ENCODE measurements at places on chromosomes 3 and 15.

- peak; percentile 1 for DNase-seq
These were observed 98.6 kb downstream of the TCF12 start for GRCh38 chr15:57017024-57017423.

- no peak for DNase-seq
These were observed 54.2 kb upstream of the TSEN2 start for GRCh38 chr3:12430086-12430485.

- no peak for DNase-seq
These were observed 84.0 kb downstream of the SRGAP3 start for GRCh38 chr3:9165421-9165820.

DNA sequence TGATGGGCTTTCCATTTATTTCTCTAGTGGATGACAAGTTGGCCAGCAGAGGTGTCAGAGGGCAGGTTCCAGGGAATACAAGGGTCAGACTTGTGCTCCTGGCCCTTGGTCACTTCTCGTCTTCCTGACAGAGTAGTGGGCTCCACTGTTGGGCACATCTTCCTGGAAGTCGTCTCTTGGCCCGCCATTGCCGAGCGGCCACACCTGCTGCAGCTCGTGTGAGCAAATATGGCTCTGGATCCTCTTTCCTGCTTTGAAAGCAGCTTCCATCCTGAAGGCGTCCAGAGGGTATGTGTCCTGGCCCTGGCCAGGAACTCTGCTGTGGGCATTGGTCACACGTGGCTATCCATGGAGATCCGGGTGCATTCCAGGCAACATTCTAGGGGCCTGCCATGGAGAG is 100.2 kb downstream of the SNRPN start:
- DNase-seq, result no peak

- no peak for DNase-seq
These were observed 11.5 kb downstream of the CRYGS start for GRCh38 chr3:186532598-186533072.

DNA sequence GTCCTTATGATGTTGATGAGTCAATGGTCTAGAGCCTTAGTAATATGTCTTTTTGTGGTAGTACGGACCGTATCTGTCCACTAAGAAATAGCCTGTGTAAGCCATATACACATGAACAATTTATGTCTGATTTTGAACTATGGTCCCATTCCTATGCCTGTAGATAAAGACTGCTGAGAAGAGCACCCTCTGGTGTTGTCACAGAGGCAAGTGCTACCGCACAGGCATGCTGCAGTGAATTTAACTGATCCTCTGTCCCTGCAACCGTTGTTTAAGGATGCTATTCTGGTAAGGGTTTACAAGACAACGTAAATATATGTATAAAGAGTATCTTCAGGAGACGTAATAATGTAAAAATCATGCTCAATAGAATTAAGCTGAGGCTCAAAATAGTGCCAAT is 170.7 kb downstream of the UBE3A start:
- DNase-seq, result no peak
